ENCODE measurements at places on chromosomes 3 and 15. TPM values are rescaled to one million over a fixed set of nuclear protein-coding genes. Genes with fewer than 3 reads are reported as not detected.

CHL1 gene
- 17.1 TPM for polyA plus RNA-seq

CDCP1 gene
- polyA plus RNA-seq, result 1.8 TPM

DUOX2 gene
- 1.1 TPM for polyA plus RNA-seq

ADAMTS17 gene
- 2.6 TPM for polyA plus RNA-seq

ALDH1A2 gene
- 15.6 TPM for polyA plus RNA-seq

JAGN1 gene
- 33.7 TPM for polyA plus RNA-seq

VIPR1 gene
- 12.6 TPM for polyA plus RNA-seq

PRSS50 gene
- not detected for polyA plus RNA-seq

CCDC191 gene
- polyA plus RNA-seq, result 0.74 TPM

ATP13A5 gene
- polyA plus RNA-seq, result 0.05 TPM

LINGO1 gene
- 1.5 TPM for polyA plus RNA-seq

GOLGA6A gene
- polyA plus RNA-seq, result 0.12 TPM

MORC1 gene
- polyA plus RNA-seq, result not detected

CFAP161 gene
- 0.56 TPM for polyA plus RNA-seq

IQCB1 gene
- 7.9 TPM for polyA plus RNA-seq

LEKR1 gene
- 0.64 TPM for polyA plus RNA-seq

CLEC3B gene
- 14.3 TPM for polyA plus RNA-seq

HYAL3 gene
- 4.0 TPM for polyA plus RNA-seq

ZNF502 gene
- polyA plus RNA-seq, result 1.8 TPM

C3orf70 gene
- polyA plus RNA-seq, result 0.23 TPM

CEP19 gene
- 0.58 TPM for polyA plus RNA-seq

STARD5 gene
- 3.8 TPM for polyA plus RNA-seq

CASR gene
- 5.0 TPM for polyA plus RNA-seq

ROPN1B gene
- polyA plus RNA-seq, result not detected

DET1 gene
- polyA plus RNA-seq, result 3.5 TPM

NTRK3 gene
- 0.79 TPM for polyA plus RNA-seq

All from adipose tissue (tissue), 3 donors.